LNCaP clone FGC (cell line): ENCODE measurements at places on chromosomes 16 and 17.
A peak's percentile ranks its signal among the peaks of the same experiment; 100 is the strongest.

- peak; percentile 73 for DNase-seq
Measured at GRCh38 chr17:57286399-57287105, 30.2 kb downstream of the MSI2 start.

GRCh38 chr16:68481636-68482035, 33.3 kb upstream of the SMPD3 start:
- DNase-seq = no peak

DNA sequence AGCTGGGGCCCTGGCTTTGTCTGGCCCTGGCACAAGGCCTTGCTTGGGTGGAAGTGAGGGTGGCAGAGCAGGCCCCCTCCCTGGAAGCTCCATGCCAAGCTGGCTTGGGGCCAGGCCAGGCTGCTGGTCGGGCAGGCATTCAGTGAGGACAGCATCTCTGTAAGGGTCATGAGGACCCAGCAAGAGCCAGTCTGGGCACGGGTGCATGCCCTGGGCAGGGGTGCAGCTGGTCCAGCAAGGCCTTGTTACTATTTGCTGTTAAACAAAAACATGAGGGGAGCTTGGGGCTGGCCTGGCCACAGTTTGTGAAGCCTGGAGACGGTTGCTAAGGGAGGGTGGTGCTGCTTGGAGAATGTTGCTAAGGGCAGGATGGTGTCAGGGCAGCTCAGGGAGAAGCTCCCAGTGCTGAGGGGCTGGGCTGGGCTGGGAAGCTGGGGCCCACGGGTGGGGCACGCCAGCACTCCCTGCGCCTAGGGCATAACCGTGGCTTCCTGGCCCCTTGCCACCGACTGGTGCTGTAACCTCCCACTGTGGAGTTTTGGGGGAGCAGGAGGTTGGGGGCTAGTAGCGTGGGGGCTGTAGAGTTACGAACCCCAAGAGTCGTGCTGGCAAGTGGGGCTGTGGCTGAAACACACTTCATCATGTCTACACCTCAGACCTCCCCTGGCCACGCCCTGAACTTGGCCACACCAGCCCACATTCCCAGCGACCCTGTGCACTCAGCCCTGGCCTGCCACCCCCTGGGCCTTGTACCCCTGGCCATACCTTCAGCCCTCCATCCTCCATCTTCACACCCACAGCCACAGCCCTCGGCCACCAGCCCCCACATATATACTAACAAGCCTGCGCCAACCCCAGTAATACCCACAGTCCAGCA, 1.6 kb downstream of the TPPP3 start:
- no peak for DNase-seq

GRCh38 chr17:58822148-58823050, 66.7 kb downstream of the PPM1E start:
- no peak for DNase-seq

- peak; percentile 27 for DNase-seq
Measured at GRCh38 chr16:65117811-65118448, 3.9 kb downstream of the CDH11 start.

- no peak for DNase-seq
Measured at GRCh38 chr16:29974291-29975133, 844 bp downstream of the TAOK2 start.

DNA sequence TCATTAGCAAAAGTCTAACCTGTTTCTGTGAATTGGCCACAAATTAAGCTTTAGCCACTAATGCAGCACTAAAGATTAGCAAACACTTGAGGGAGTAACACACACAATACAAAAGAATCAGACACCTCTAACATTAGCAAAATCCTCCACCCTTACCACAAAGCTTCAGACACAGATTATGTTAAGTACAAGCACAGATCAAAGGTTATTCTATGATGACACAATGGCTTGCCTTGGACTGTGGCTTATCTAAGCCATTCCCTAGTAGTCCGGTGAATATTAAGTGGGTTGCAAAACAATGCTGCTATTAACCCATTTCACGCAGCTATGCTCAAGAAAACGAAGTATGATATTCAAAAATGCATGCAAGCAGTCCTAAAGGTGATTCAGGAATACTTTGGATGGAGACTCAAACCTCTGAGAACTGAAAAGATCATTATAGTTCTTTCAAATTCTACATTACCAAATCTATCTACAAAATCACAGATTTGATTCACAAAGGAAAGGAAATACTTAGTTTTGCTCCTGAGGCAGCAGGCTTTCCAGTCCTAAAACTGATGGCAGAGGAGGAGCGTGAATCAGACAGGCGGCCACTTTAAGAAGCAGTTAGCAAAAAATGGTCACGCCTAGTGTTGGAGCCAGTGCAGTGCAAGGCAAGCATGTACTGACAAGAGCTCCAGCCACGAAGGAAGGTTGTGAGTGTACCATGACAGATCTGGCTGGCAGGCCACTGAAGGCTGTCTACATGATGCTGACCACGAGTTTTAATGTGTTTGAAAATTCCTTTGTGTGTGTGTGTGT, 67.2 kb downstream of the PARN start:
- no peak for DNase-seq

DNA sequence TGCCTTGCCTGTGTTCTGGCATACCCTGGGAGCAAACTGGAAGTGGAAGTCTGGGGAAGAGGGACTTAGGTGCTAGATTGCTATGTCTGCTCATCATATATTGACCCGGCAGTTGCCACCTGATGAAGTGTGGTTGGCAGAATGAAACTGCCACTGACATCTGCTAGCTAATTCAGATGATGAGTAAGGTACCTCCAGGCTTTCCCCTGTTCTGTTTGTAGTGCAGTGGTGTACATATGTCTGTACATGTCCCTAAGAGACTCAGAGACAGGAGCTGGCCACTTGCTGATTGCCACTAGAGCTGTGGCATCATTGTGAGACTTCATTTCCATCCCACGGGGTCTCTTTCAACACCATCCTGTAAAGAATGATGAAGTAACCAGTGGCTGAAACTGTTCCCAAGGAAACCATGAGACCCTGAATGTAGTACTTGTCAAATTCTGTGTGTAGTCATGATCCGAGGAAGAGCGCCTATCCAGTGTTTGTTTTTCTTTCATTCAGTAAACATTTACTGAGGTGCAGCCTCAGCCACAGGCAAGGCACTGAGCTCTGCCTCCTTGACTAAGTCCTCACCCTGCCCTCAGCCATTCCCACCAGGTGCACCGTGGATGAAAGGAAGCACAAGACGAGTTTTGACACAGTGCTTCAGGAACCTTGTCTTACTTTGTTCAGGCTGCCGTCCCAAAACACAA, 13.2 kb downstream of the CLUAP1 start:
- DNase-seq = no peak

DNA sequence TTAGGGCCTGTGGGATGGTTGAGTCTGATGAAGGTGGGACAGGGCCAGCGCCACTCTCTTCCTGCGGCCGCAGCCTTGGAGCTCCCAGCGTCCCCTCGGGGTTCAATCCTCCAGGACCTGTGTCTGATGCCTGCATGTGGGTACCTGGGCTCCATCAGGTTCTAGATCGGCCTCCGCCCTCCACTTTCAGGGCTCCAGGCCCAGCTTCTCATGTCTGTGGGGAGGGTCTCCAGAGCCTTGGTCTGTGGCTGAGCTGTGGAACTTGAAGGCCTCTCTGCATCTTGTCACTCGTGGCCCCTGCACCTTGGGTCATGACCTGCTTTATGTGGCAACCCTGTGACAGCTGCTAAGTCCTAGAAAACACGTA, 89.8 kb upstream of the ZNF750 start:
- no peak for DNase-seq

GRCh38 chr17:80718428-80718827, 173.8 kb downstream of the RPTOR start:
- DNase-seq = no peak

GRCh38 chr17:33868899-33869298, 386.2 kb upstream of the CCL2 start:
- no peak for DNase-seq

GRCh38 chr16:31064882-31065461, 9.1 kb downstream of the ZNF668 start:
- DNase-seq = no peak

DNA sequence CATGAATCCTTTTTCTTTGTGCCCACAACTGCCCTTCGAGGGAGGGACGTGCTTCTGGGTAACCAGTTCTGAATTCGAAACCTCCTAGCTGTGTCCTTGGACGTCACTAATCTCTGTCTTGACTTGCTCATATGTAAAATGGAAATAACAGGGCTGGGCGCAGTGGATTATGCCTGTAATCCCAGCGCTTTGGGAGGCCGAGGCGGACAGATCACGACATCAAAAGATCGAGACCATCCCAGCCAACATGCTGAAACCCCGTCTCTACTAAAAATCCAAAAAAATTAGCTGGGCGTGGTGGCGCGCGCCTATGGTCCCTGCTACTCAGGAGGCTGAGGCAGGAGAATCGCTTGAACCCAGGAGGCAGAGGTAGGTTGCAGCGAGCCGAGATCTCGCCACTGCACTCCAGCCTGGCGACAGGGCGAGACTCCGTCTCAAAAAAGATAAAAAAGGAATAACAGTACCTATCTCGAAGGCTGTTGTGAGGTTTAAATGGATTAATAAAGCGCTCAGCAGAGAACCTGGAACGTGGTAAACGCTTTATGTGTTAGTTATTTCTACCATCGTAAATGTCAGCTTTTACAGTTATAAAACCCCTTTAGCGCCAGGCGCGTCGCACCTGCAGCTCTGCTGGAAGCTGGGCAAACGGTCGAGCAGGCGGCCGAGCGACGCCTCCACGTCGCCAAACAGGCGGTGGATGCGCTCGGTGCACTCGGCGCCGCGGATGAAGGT, 641 bp downstream of the COG8 start:
- no peak for DNase-seq

GRCh38 chr17:81095383-81095762, 60.4 kb downstream of the BAIAP2 start:
- no peak for DNase-seq

- DNase-seq = no peak
Measured at GRCh38 chr16:63904182-63904581, 1217.7 kb downstream of the CDH11 start.

GRCh38 chr16:85183564-85183963, 71.3 kb upstream of the CIBAR2 start:
- no peak for DNase-seq

DNA sequence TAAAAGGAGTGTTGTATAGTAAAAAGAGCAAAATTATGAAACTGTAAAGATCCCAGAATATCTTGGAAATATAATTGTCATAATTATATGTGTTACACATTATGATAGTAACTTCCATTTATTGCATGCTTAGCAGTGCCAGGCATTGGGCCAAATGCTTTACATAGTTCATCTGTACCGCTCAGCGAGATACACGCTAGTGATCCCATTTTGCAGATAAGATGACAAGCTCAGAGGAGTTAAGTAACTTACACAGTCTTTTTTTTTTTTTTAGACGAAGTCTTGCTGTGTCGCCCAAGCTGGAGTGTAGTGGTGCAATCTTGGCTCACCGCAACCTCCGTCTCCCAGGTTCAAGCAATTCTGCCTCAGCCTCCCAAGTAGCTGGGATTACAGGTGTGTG, 6.8 kb upstream of the EZH1 start:
- no peak for DNase-seq

GRCh38 chr16:477301-478157, 50.0 kb upstream of the CAPN15 start:
- DNase-seq = no peak

- no peak for DNase-seq
Measured at GRCh38 chr16:58121132-58121531, 8.0 kb downstream of the CFAP20 start.

- no peak for DNase-seq
Measured at GRCh38 chr17:40351359-40352236, 12.9 kb downstream of the GJD3 start.

DNA sequence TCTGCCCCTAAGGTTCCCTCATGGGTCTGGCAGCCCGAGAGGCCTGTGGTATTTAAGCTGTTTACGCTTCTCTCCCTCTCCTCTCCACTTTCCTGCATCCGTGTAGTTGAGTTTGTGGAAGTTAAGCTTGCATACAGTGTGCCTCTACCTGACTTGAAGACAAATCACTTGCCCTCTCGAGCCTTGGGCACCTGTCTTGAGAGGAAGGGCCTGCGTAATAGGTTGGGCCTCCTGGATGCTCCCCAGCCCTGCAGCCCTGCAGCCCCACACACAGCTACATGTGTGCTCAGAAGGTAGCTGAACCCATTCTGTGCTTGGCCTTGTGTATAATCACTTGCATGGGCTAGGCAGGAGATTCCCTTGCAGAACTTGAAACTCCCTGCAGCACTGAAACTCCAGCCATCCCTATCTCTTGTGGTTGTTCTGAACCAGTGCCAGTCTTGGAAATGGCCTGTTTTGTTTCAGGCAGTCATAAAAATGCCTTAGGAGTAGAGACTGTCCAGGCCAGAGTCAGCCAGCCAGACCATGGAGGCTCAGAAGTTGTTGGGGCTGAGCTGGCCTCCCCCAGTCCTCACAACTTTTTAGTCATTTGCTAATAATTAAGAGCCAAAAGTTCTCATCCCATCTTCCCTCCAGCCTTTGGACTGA, 134.6 kb downstream of the CLEC16A start:
- no peak for DNase-seq

GRCh38 chr16:75593825-75594820, 27.9 kb downstream of the GABARAPL2 start:
- DNase-seq = no peak

- peak; percentile 82 for DNase-seq
Measured at GRCh38 chr17:19781488-19782458, 33.7 kb upstream of the ALDH3A1 start.

DNA sequence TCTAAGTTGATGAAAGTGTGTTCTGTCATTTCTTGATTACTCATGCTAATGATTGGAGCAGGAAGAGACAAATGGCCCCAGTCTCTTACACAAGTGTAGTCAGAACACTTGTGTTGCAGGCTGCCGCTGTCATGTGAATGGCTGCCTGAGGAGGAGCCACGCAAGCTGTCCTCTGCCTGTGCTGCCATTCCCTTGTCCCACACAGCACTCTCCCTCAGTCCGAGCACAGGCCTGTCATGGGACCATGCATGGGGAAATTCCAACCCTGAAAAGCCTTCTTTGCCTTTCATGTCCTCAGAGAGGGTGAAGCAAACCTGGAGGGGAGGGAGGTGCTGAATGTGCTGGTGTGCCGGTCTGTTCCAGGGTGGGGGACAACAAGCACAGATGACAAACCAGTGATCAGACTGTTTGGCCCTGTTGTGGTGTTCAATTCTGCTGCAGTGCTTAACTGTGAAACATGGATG, 109.4 kb downstream of the MRTFB start:
- no peak for DNase-seq

GRCh38 chr17:10743316-10744009, 13.6 kb upstream of the TMEM220 start:
- DNase-seq = no peak
